ENCODE measurements at places on chromosomes 16 and 17. TPM values are rescaled to one million over a fixed set of nuclear protein-coding genes. Genes with fewer than 3 reads are reported as not detected.

Gene TERB1
- total RNA-seq, result 0.18 TPM

GRCh38 chr16:86575754-86576557, 2.4 kb upstream of the FOXL1 start:
- DNase-seq, result peak; percentile 96
- H3K27ac ChIP-seq, result peak overlapping the region; percentile 100
- no peaks in the 10 kb centered on the region for H3K27me3 ChIP-seq
- H3K4me1 ChIP-seq, result peaks cover 92% of the 10 kb centered on the region

DNA sequence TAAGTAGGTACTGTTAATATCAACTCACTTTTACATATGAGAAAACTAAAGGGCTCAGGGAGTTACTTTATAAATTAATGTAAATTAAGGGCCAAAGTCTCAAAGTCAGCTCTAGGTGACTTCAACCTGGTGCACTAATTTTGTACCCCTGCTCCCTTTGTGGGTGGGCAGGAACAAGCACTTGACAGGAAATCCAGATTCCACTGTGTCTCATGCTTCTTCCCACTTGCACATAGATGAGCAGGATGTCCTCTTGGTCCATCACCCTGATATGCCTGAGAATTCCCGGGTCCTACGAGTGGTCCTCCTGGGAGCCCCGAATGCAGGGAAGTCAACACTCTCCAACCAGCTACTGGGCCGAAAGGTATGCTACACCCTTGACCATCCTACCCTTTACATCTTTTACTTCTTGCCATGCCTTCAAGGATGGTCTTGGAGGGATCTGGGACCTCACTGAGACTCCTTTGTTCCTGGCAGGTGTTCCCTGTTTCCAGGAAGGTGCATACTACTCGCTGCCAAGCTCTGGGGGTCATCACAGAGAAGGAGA, 1.3 kb downstream of the ERAL1 start:
- no peak overlapping the region for H3K27ac ChIP-seq
- H3K36me3 ChIP-seq, result peaks cover 19% of the 10 kb centered on the region
- no peaks in the 10 kb centered on the region for H3K27me3 ChIP-seq
- peak overlapping the region; percentile 96 for H3K4me3 ChIP-seq

DNA sequence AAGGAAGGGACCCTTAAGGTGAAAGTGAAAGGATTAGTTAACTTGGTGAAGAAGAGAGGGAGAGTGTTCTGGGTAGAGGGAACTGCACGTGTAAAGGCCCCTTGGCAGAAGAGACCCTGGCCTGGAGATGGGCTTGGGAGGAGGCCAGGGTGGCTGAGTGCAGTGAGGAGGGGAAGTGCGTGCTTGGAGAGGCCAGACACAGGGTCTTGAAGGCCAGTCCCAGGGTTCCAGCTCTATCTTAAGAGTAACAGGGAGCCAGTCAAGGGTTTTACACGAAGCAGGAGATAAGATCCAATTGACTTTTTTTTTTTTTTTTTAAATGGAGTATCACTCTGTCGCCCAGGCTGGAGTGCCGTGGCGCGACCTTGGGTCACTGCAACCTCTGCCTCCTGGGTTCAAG, 15.2 kb upstream of the DOK4 start:
- H3K4me3 ChIP-seq, result no peak overlapping the region
- peaks cover 20% of the 10 kb centered on the region for H3K27me3 ChIP-seq
- H3K36me3 ChIP-seq, result no peaks in the 10 kb centered on the region
- no peaks in the 10 kb centered on the region for H3K4me1 ChIP-seq
- H3K27ac ChIP-seq, result no peak overlapping the region

- peaks cover 94% of the 10 kb centered on the region for H3K4me1 ChIP-seq
- H3K27ac ChIP-seq, result peak overlapping the region; percentile 98
- DNase-seq, result no peak
- H3K36me3 ChIP-seq, result peaks cover 2% of the 10 kb centered on the region
- H3K27me3 ChIP-seq, result no peaks in the 10 kb centered on the region
These were observed 105.0 kb downstream of the ZNF778 start for GRCh38 chr16:89322321-89323119.

DNA sequence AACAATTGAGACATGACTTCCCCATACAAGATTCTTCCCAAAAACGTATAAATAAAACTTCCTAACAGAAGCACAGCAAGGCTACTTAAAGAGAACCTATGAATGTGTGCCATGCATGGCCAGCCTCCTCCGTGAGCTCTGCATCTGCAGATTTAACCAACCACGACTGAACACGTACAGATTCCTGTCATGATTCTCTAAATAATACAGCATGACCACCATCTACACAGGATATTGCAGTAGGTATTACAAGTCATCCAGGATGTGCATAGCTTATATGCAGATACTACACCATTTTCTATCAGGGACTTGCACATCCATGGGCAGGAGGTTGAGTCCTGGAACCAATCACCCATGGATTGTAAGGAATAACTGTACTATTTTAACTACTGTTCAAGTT, 1.4 kb upstream of the QRICH2 start:
- H3K36me3 ChIP-seq, result peaks cover 28% of the 10 kb centered on the region
- H3K4me3 ChIP-seq, result no peak overlapping the region
- no peak for DNase-seq
- no peaks in the 10 kb centered on the region for H3K27me3 ChIP-seq
- no peak overlapping the region for H3K27ac ChIP-seq

DNA sequence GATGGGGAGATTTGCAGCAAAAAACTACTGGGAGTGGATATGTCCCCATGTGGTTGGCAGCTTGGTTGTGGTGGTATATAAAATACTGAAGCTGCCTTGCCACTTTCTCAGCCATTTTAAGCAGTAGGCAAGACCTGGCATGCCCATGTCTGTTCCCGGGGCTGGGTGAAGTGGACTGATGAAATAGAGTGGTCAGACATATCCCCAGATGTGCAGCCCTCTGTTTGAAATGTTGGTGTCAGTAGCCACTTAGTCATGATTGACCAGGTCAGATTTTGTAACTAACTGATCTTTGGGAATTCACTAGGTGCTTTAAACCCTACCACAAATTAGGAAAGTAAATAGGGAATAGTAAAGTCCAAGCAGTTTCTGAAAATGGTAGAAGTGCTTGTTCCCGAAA, 151.6 kb downstream of the PHKB start:
- no peak overlapping the region for H3K4me3 ChIP-seq
- DNase-seq, result no peak
- H3K4me1 ChIP-seq, result no peaks in the 10 kb centered on the region
- H3K27me3 ChIP-seq, result no peaks in the 10 kb centered on the region

Gene CD300LG
- not detected for total RNA-seq

- H3K4me1 ChIP-seq, result peaks cover 34% of the 10 kb centered on the region
- peak; percentile 98 for DNase-seq
- peak within 1 kb of the TSS; percentile 64 for H3K27ac ChIP-seq
- H3K4me3 ChIP-seq, result peak within 1 kb of the TSS; percentile 76
These were observed at the start of gene TBC1D24 for GRCh38 chr16:2474877-2475412. TBC1D24 (plus strand) TSS chr16:2475127; CDS start chr16:2496149, 21,022 bp downstream.

DNA sequence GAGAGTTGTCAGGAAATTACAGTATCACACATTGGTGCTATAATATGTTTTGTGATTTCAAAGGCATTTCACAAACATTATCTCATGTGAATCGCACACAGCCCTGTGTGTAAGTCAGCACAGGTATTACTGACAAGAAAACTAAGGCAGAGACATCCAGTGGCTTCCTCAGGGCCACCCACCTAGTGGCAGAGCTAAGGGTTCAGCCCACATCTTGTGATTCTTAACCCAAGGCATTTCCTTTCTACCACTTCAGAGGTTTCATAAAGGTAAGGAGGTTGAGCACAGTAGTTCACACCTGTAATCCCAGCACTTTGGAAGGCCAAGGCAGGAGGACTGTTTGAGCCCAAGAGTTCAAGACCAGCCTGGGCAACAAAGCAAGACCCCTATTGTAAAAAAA, 58.2 kb downstream of the STX8 start:
- H3K4me1 ChIP-seq, result peaks cover 31% of the 10 kb centered on the region
- no peak overlapping the region for H3K4me3 ChIP-seq
- no peak for DNase-seq
- no peak overlapping the region for H3K27ac ChIP-seq
- no peaks in the 10 kb centered on the region for H3K27me3 ChIP-seq

Gene MYO15B
- 40.8 TPM for total RNA-seq

Gene SLC35G6
- not detected for total RNA-seq

DNA sequence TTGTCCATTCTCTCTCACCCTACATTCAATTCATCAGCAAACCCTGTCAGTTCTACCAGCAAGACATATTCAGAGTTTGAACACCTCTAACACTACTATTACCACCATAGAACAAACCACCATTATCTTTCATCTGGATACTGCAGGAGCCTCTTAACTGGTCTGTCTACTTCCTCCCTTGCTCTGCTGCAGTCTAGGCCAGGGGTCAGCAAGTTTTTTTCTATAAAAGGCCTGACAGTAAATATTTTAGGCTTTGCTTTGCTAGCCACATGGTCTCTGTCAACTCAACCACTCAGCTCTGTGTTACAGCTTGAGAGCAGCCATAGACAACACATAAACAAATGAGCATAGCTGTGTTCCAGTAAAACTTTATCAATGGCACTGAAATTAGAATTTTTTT, 13.8 kb downstream of the KCTD19 start:
- H3K4me3 ChIP-seq, result no peak overlapping the region
- peaks cover 18% of the 10 kb centered on the region for H3K4me1 ChIP-seq
- no peaks in the 10 kb centered on the region for H3K36me3 ChIP-seq
- no peak for DNase-seq
- no peaks in the 10 kb centered on the region for H3K27me3 ChIP-seq

- peaks cover 4% of the 10 kb centered on the region for H3K4me1 ChIP-seq
- no peak overlapping the region for H3K4me3 ChIP-seq
- no peaks in the 10 kb centered on the region for H3K36me3 ChIP-seq
- H3K27me3 ChIP-seq, result peaks cover 3% of the 10 kb centered on the region
- H3K27ac ChIP-seq, result no peak overlapping the region
- no peak for DNase-seq
These were observed 71.3 kb downstream of the MYH11 start for GRCh38 chr16:15785386-15786059.

GRCh38 chr17:81909966-81910839, 996 bp downstream of the PCYT2 start:
- peak overlapping the region; percentile 27 for H3K27ac ChIP-seq
- no peak for DNase-seq
- H3K27me3 ChIP-seq, result no peaks in the 10 kb centered on the region

DNA sequence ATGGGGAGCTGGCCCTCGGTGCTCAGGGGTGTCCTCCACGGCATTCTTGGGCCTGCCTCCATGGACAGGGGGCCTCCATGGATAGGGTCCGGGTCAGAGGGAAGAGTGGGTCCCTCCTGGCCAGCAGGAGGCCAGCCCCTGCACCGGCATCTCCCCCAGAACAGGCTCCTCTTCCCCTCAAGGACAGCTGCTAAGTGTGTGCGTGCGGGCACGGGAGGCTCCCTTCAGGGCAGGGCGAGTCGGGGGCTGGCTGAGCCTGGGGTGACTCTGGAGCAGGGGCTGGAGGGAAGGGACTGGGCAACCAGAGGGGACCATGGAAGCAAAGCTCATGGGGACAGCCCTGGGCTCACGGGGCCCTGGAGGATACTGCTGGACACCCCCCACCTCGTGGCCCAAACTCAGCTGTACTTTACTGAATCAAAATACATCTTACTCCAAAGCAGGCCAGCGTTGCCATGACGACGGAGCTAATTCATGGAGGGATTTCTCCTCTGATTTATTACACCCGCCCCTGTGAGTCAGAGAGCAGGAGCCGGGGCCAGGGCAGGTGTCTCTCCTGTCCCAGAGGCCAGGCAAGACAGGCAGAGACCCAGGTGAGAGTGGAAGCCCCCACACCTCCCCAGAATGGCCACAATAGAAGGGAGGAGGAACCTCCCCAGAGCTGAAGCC, 2.1 kb downstream of the CASKIN1 start:
- peaks cover 11% of the 10 kb centered on the region for H3K27me3 ChIP-seq
- H3K36me3 ChIP-seq, result no peaks in the 10 kb centered on the region
- DNase-seq, result no peak
- H3K27ac ChIP-seq, result no peak overlapping the region
- H3K4me1 ChIP-seq, result no peaks in the 10 kb centered on the region

Measured in osteocyte (in vitro differentiated cells).